ENCODE measurements at places on chromosomes 5 and 9.

- DNase-seq: no peak
Observed at GRCh38 chr9:5402217-5402616, 35.5 kb downstream of the PLGRKT start.

GRCh38 chr5:14226992-14227391 is 83.8 kb downstream of the TRIO start:
- no peak for DNase-seq

- no peak for DNase-seq
Observed at GRCh38 chr9:85289142-85289541, 452.6 kb downstream of the AGTPBP1 start.

DNA sequence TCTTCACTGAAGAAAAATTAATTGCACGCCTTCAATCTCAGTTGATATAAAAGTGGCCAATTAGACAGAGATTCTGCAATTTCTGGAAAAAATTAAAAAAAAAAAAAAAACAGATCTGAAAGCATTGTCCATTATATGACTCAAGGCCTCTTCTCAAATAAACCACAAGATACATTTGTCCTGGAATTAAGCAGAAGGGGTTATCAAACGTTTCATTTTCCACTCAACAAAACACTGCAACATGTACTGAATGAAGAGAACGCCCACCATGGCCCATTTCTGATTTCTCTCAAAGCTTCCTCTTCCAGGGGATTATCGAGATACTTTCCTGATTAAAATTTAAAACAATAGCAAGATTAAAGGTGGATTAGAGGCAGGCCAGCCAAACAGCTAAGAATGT is 5.8 kb upstream of the PAPPA start:
- DNase-seq: no peak

DNA sequence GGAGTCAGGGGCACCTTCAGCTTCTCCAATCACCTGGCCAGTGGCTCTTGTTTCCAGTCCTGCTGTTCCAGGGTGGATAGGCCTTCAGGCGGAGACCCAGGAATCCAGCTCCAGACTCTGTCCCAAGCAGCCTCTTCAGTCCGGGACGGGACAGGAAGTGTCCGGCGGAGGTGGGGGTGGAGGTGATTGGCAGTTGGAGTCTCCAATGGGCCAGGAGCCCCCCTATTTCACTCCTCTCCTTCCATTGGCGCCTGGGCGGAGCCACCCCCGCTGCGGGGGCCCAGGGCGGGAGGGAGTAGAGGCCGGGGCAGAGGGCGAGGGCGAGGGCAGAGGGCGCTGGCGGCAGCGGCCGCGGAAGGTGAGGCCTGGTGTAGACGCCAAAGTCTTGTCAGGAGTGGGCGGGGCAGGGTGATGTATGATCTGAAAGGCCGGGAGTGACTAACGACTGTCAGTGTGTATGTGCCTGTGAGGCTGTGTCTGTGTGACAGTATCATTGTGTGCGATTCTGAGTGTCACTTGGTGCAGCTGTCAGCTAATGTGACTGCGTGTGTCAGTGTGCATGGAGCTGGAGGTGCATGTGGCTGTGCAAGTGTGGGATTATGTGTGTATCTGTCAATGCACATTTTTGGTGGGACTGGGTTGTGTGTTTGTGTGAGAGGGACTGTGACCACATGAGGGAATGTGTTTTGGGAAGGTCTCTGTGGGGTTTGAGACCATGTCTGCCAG is at the start of gene IL11RA:
TSS of gene IL11RA (plus strand) at position 310 of the 726 bp plus-strand sequence. CDS start 3,033 bp downstream, outside the sequence.
- no peak for DNase-seq

DNA sequence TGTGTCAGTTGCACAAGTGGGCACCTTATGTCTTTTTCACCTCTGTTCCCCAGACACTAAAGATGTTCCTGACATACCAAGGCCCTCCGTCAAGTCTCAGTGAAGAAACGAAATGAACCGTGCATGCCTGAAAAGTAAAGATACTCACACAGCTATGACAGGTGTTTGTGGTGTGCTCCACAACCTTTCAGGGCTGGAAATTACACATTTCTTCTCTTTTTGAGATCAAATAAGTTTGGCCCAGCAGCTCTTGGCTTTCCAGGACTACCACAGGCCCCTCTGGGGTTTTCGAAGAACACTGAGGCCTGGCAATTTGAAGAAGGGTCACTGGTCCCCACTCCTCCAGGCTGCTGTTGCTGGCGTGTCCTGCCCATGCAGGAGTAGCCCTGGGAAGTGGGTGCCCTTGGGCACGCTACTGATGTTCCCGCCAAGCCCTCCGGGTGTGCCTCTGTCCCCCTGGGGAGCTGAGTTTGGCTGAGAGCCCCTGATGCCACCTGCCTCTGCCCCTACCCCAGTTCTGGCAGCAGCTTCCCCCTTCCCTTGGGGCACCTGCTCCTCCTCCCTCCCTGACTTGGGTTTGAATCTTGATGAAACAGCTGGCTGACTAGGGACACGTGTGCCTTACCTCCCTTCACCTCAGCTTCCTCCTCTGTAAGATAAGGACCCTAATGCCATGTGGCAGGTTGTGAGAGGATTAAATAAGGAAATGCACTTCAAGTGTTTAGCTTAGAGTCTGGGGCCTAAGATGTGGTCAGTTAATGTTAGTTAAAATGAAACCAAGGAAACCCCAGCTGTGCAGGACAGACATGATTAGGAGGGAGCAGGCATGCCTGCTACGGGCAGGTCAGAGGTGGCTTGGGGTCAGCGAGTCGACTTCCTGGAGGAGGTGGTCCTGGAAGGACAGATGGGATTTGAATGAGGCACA is 49.1 kb upstream of the GADD45G start:
- peak; percentile 87 for DNase-seq

- no peak for DNase-seq
Observed at GRCh38 chr5:90530736-90531487, 1.5 kb upstream of the LYSMD3 start.

- DNase-seq: no peak
Observed at GRCh38 chr5:41747708-41748107, 122.5 kb downstream of the OXCT1 start.

DNA sequence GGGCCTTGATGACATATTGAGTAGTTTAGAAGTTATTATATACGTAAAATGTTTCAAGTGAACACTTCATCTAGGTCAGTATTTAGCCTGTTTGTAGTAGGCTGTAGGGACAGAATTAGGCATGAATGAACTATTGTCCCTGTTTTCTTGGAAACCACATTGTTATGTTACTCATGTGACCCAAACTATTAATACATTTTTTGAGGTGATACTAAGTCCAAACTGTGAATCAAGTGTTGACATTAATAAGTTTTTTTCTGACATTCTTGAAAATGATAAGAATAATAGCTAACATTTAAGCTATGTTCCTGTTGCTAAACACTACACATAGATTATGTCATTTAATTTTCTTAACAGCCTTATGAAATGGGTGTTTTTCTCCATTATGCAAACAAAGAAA is 1642.7 kb upstream of the WWC1 start:
- no peak for DNase-seq

DNA sequence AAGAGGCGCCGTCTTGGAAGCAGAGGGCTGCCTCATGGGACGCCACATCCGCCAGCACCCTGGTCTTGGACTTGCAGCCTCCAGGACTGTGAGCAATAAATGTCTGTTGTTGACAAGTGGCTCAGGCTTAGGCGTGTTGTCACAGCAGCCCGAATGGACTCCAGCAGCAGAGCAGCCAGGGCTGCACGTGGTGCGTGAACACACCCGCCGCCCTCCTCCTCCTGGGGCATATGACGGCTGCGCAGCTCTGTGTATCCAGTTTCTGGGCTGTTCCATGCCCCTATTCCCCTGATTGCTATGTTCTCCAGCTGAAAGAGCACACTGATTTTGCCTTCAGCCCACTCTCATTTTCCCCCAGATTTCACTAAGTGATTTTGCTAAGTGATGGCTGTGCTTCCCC is 36.0 kb upstream of the CLPTM1L start:
- DNase-seq: no peak

- no peak for DNase-seq
Observed at GRCh38 chr5:63573380-63573779, 388.9 kb downstream of the HTR1A start.

- DNase-seq: no peak
Observed at GRCh38 chr5:139725073-139725830, 70.4 kb upstream of the PSD2 start.

DNA sequence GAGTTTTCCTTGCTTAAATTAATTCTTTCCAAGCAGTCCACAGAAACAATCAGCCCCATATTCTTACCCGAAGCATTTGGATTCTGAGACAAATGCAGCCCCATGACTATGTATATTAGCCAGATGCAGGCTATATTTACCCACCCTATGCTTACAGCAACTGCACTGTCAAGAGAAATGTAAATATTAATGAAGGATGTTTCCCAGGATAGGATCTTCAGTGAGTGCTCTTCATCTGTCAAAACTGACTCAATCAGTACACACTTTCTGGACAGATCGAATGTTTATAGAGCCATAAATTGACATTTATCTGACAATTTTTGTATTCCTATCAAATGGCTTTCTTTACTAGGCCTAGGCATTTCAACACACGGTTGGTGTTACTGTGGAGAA is 725.3 kb upstream of the SEMA6A start:
- DNase-seq: no peak

DNA sequence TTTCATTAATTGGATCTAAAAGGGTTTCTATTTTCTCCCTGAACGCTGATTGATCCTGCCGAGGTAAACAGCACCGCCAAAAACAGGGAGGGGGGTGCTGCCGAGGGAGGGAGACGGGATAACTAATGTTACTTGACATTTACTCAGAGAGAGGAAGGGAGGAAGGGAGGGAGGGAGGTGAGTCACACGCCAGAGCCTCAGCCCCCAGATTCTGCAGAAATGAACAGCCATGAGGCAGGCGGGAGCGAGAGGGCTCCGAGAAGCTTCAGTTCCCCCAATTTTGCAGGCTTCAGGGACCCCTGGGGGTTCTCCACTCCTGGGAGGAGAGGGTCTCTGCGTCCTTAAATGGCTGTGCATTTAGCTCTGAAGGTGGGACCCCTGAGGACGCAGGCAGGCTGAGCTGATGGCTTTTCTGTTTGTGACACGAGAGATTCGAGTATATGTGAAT is 59.1 kb upstream of the IER5L start:
- no peak for DNase-seq

GRCh38 chr5:77285251-77285841 is 74.9 kb downstream of the PDE8B start:
- no peak for DNase-seq

DNA sequence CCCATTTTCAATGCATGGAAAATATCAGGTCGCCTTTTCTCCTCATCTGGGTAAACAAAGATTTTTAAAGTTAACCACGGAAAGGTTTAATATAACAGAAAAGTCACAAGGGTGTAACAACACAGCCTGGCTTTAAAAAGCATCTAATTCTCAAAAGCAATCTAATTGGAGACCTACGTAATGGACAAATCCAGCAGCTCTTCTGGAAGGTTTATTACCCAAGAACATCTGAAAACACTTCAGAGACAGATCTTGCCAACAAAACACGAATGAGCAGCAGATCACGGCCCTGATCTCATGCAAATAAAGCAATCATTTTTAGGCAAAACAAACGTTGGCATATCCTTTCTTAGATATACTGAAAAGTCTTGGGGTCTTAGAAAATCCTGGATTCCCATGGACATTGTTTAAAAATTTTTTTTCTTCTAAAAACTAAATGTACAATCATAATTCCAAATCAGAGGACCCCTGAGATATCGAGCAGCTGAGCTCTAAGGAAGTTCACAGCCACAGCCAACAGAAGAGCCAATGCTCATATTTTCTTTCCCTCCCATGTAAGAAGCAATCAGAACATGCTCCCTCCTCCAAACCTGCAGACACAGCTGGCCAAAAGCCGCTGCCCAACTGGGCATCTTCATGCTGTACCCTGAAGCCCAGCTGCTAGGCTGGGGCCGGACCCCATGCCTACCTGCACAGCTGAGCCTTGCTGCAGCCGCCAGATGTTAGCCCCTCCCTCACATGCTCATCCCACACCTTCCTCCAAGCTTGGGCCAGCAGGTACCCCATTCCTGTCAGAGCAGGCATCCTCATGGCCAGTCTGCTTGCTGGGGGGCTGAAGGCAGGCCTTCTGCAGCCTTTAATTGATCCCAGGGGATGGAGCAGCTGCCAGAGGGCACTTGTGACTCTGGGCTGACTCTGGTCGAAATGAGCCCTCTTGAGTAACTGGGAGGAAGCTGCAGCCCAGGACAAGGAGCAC is 11.2 kb downstream of the ANKS6 start:
- DNase-seq: no peak

DNA sequence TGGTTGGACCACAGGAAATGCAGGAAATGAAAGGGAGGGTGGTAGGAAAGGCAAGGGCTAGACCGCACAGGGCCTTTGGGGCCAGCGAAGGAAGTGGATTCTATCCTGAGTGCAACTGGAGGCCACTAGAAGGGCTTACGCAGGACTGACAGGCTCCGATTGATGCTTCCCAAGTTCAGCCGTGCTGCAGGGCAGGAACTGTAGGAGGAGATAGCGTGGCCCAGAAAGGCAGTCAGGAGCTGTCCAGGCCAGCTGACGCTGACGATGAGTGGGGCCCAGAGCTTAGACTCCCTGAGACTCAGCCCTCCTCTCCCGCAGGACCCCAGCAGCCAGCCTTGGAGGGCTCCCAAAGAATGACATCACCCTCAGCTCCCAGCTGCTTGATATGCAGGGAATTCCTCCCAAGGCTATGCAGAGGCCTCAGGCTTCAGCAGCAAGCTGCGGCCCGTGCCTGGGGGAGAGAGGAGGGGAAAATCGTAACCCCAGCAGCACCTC is 48.8 kb downstream of the KCNIP1 start:
- no peak for DNase-seq

GRCh38 chr5:148780711-148781110 is 45.7 kb upstream of the ADRB2 start:
- peak; percentile 7 for DNase-seq

DNA sequence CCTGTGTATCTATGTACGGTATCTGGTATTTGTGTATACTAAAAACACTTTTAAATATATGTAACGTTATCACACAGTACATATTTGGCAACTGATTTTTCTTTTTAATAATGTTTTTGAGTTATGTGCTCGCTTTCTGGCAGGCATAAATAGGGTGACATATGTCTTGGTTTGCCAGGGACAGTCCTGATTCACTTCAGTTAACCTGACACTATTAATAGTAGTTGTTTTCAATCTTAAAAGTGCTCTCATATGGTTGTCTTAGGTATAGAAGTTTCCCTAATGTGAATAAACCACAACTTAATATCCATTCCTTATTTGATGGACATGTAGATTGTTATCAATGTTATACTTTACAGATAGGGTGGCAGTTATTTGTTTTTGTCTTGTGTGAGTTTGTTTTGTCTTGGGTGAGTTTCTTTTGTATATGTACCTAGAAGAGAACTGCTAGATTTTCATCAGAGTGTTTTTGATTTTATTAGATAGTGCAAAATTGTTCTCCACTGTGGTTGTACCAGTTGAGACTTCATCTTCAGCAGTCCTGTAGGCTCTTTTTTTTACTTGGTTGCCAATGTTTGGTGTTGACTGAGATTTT is 7.9 kb downstream of the G3BP1 start:
- no peak for DNase-seq

Measured in NAMALWA (cell line).